ENCODE measurements at places on chromosomes 2 and 18.
A peak's percentile ranks its signal among the peaks of the same experiment; 100 is the strongest.

DNA sequence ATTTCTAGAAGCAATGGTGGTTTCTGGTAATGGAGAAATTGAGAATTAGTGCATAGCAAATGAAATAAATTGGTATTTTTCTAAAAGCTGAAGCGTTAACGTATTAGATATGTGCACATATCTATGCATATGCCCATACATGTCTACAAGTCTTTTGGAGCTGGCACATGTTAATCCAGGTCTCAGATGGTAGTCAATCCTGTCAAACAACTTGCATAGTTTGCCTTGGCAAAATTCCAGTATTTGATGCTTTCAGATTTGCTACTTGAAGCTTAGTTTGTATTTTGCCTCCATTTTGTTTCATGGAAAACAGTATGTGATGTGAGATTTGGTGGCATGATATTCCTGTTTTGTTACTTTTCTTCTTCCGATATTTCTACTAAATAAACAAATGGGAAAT, 304.6 kb downstream of the PARD3B start:
- DNase-seq, result no peak

DNA sequence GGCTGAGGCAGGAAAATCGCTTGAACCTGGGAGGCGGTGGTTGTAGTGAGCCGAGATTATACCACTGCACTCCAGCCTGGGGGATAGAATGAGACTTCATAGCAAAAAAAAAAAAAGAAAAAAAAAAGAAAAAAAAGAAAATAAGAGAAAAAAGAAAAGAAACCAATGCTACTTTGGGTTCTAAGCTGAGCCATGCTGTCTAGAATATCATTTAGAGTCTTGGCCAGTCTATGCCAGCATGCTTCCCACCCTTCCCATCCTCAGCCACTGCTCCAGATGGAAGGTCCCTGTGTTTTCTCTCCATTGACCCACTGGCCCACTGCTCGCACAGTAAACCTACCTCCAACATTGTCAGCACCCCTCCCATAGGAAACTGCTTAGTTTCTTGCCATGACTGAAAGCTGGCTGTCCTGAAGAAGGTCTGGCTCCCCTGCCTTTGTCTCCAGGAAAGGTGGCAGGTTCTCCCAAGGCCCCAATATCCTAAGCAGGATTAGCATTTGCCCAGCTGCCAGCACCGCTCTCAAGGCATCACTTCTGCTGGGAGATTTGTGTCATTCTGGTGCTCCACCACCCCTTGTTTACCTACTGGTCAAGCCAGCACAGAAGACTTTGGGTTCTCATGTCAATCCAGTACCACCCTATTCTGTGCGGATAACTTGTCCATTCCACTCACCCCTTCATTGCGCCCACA, 47.3 kb upstream of the PAPOLG start:
- DNase-seq, result no peak

GRCh38 chr2:234422273-234422732, 74.6 kb downstream of the ARL4C start:
- DNase-seq, result no peak

GRCh38 chr2:76721226-76721625, 801.0 kb downstream of the LRRTM4 start:
- DNase-seq, result no peak

DNA sequence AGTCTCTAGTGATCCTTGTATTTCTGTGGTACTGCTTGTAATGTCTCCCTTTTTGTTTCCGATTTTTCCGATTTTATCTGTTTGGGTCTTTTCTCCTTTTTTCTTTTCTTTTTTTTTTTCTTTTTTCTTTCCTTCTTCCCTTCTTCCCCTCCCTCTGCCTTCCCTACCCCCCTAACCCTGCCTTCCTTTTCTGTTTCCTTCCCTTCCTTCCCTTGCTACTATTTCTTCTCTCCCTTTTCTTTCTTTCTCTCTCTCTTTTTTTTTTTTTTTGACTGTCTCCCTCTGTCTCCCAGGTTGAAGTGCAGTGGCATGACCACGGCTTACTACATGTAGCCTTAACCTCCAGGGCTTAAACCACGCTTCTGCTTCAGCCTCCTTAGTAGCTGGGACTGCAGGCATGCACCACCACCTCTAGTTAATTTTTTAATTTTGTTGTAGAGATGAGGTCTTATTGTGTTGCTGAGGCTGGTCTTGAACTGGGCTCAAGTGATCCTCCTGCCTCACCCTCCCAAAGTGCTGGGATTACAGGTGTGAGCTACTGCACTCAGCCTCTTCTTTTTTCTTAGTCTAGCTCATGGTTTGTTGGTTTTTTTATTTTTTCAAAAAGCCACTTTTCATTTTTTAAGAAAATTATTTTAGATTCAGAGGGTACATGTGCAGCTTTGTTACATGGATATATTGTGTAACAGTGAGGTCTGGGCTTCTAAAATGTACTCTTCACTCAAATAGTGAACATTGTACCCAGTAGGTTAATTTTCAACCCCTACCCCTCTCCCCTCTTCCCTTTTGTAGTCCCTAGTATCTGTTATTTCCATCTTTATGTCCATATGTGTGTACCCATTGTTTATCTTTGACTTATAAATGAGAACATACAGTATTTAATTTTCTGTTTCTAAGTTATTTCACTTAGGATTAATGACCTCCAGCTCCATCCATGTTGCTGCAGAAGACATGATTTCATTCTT, 24.7 kb downstream of the CCDC138 start:
- DNase-seq, result no peak

- no peak for DNase-seq
These were observed 30.4 kb downstream of the SERTAD2 start for GRCh38 chr2:64623242-64623850.

DNA sequence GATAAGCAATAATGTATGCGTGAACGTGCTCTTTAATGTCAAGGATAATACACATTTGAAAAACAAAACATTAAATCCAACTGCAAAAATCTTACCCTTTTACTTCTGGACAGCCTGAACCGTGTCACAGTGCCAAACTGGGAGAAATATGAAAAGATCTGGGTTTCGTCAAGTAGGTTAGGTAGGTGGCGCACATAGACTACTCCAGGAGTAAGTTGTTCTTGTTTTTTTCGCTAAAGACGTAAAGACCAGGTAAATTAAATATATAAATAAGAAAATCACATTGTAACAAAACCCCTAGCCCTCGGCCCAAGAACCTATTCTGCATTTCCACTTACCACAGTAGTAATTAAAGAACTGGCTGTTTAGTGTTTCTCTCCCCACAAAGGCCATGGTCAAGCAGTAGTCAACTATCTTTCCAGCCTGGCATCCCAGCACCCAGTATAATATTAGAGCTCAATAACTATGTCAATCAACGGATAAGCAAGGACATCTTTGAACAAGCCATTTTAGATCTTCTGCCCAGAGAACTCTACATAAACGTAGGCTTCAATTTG, 1.1 kb downstream of the NIFK start:
- DNase-seq, result no peak

DNA sequence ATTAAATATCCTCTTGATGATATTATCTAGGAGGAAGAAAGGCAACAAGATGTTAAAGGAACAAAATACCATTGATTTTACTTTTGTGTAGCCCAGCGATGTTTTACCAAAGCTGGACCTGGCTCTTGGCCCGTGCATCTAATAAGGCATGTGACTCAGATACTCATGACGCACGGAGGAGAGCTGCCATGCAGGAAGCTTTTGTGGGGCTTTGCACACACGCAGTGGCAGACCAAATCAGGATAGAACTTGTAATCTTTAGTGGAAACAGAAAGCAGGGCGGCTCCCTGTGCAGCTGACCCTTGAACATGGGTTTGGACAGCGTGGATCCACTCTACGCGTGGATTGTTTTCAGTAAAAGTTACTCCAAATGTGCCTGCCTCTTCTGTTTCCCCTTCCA, 190.0 kb downstream of the NAPG start:
- no peak for DNase-seq

GRCh38 chr2:98543842-98544241, 64.5 kb downstream of the COA5 start:
- no peak for DNase-seq

- no peak for DNase-seq
These were observed 6.8 kb upstream of the HS1BP3 start for GRCh38 chr2:20657522-20658235.

- no peak for DNase-seq
These were observed 61.2 kb downstream of the FEZ2 start for GRCh38 chr2:36536776-36537175.

DNA sequence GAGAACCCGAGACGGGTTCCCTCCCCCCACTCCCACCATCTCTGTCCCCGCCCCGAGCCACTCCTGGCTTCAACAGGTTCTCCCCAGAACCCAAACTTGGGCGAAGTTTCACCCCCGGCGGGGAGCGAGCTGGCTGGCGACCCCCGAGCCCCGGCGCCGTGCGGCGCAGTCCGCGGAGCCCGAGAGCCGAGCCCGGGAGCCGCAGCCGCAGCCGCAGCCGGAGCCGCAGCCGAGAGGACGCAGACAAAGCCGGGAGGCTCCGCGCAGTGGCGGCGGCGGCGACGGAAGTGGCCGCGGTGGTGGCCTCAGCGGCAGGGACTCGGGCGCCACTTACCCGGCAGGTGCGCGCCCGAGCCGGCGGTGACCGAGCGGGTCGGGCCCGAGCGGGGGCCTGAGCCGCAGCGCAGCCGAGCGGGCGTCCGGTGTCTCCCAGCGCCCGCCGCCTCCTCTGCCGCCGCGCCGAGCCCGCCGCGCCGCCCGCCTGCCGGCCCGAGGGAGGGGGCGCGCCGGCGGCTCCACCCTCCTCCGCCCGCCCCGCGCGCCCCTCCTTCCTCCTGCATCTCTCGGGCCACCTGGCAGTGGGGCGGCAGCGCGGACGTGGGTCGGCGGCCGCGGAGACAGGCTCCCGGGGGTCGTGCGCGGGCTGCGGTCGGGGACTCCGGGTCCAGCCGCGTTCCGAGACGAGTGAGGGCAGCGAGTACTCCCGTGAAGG, at the start of gene ECEL1:
TSS of gene ECEL1 (minus strand) at position 450 of the 712 bp plus-strand sequence. CDS start 1,181 bp downstream, outside the sequence.
- DNase-seq, result no peak

DNA sequence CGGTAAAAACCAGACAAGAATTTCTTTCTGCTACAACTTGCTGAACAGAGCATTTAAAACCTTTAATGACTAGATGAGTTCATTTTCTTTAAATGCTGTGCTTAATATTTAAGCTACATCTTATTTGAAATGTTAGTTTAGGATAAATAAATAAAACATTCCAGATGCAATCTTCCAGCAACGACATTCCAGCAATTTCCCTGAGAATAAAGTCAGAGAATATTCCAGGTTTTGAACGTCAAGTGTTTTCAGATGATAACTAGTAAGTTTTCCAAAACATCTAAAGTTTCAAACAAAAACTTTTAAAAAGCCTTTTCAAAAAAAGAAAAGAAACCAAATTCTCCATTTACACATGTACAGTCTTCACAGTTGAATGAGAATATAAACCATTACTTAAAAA, 104.8 kb downstream of the PPP1R1C start:
- no peak for DNase-seq

GRCh38 chr2:69096326-69097095, 83.5 kb downstream of the ANTXR1 start:
- no peak for DNase-seq

DNA sequence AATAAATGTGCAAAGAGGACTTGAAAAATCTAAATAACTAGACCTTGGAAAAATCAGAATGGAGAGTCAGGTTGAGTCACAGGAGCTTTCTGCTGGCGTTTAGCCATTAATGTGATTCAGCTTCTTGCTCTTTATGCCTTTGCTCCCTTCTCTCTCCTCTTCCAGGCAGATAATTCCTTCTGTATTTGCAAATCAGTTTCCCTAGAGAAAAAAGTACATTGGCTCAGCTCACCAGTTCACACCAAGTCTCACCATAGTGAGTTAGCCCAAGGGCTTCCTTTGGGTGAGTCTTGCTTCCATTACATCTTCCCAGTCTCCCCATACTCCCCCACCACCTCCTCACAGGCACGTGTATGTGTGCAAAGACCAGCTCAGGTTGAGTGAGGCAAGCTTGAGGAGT, 73.6 kb downstream of the CYBRD1 start:
- no peak for DNase-seq

DNA sequence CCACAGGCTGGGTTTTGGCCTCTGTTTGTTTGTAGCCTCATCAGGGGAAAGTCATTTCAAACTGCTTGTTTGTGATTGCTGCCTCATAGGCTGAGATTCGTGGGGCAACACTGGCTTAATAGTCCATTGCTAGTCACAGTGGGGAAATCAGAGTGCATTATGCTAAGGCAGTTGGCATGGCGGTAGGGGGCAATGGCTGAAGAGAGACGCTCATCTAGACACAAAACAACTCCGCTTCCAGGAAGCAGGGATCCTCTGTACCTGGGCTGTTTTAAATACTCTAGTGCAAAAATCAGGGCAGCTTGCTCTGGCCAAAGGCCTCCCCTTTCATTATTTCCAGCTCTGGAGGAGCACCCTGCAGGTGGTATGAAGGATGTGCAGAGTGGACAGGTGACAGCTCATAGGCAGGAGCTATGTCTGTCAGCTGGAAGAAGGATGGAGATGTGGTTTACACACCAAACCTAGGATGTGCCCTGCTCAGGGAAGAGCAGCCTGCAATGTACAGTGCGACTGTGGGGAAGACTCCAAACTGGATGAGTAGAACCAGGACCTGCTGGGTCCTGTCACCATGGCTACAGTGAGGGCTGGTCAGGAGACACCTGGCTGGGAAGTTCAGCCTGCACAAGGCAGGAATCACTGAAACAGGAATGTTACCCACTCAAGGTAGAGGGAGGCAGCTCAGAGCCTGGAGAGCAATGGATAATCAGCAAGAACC, 234.3 kb downstream of the CLIP4 start:
- DNase-seq, result no peak

DNA sequence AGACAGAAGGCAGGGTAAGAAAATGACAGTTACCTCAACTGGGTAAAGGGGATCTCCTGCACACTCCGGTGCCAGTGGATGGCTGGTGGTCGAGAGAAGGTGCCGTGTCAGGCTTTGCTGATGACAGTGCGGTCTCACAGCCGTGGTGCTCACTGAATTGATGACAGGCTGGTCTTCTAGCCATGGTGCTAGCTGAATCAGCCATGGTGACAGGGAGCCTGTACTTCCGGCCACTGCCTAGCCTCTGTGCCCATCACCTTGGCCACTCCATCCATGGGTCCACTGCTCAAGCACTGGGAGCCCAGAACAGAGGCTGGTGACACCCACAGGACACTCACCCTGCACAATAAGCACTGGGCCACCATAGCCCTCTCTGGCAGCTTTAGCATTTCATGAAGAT, 315.9 kb downstream of the FBXO15 start:
- no peak for DNase-seq

DNA sequence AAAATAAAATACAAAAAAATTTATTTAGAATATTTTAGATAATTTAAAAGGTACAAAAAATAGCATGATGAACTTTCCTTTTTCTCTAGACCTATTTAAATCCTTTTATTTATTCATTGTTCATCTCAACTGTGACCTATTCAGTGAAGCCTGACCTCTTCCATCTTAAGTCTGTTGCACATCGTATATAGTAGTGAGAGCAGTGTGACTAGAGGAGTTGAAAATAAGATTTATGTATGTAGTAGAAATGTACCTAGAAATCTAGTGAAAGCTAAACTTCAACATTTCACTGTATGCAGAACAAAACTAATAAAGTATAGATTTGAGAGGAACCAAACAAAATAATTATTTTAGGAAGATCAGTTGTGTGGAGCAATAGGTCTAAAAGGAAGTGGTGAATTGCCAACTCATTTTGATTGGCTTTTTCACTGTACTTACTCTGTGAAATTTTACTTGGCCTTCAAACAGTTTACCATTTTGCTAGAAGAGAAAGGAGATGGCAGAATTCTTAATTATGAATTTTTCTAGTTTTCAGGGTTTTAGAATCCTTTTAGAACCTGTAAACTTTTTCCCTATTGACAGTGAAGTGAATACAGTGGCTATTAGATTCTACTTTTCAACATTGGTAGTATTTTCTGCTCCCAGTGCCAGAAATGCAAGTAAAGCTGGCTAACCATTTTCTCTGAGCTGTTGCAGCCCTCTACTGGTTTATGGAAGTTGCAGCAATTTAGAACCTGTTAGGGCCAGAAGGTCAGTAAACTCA, 11.0 kb downstream of the ANKRD12 start:
- peak; percentile 60 for DNase-seq

- DNase-seq, result no peak
These were observed 695 bp downstream of the RBFA start for GRCh38 chr18:80034852-80035406.

Measured in hindlimb muscle (tissue), 1 donor.